Spinal cord (tissue), 10 donors: ENCODE measurements at places on chromosomes 2 and 18. TPM values are rescaled to one million over a fixed set of nuclear protein-coding genes. Genes with fewer than 3 reads are reported as not detected.
A peak's percentile ranks its signal among the peaks of the same experiment; 100 is the strongest.

- no peaks in the 10 kb centered on the region for H3K36me3 ChIP-seq
- no peaks in the 10 kb centered on the region for H3K4me1 ChIP-seq
- DNase-seq, result no peak
Measured at GRCh38 chr18:6004119-6004518, 108.8 kb upstream of the TMEM200C start.

Gene NETO1
- 42.6 TPM for polyA plus RNA-seq

Gene FAM237A
- 0.36 TPM for polyA plus RNA-seq

Gene PROM2
- 5.9 TPM for polyA plus RNA-seq

- H3K27me3 ChIP-seq, result no peaks in the 10 kb centered on the region
- H3K36me3 ChIP-seq, result no peaks in the 10 kb centered on the region
- peak; percentile 94 for DNase-seq
- H3K4me3 ChIP-seq, result peak overlapping the region; percentile 17
- peaks cover 22% of the 10 kb centered on the region for H3K4me1 ChIP-seq
Measured at GRCh38 chr18:75638776-75639471, 211.4 kb upstream of the SMIM21 start.

Gene ALPP
- 0.30 TPM for polyA plus RNA-seq

GRCh38 chr18:47975701-47976100 lies 45.2 kb upstream of the SMAD2 start:
- H3K27ac ChIP-seq, result no peak overlapping the region
- H3K4me1 ChIP-seq, result no peaks in the 10 kb centered on the region
- DNase-seq, result no peak
- H3K4me3 ChIP-seq, result no peak overlapping the region

Gene CHRNG
- 0.35 TPM for polyA plus RNA-seq

GRCh38 chr2:10493075-10493633 lies 45.0 kb upstream of the ODC1 start:
- H3K4me1 ChIP-seq, result peaks cover 4% of the 10 kb centered on the region
- H3K36me3 ChIP-seq, result no peaks in the 10 kb centered on the region
- H3K4me3 ChIP-seq, result no peak overlapping the region
- no peak overlapping the region for H3K27ac ChIP-seq
- no peak for DNase-seq

DNA sequence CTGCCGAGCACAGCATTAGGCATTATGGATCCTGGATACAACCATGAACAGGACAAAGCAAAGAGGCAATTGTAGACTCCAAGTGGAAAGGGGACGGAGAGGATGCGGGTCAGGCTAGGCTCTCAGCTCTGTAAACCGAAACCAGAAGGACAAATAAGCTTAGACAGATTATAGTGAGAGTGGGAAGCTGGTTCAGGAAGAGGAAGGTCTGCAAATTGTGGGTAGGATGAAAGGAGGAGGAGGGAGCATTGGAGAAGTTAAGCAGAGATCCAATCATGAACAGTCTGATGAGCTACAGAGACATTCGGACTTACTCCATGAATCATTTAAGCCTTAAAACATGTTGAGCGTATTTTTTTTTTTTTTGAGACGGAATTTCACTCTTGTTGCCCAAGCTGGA lies 3.0 kb downstream of the MSH6 start:
- no peak overlapping the region for H3K4me3 ChIP-seq
- H3K27ac ChIP-seq, result no peak overlapping the region
- no peaks in the 10 kb centered on the region for H3K36me3 ChIP-seq
- H3K4me1 ChIP-seq, result peaks cover 20% of the 10 kb centered on the region
- DNase-seq, result no peak

Gene REG3A
- not detected for polyA plus RNA-seq

GRCh38 chr18:51614033-51614432 lies 416.6 kb upstream of the MEX3C start:
- no peak for DNase-seq
- H3K4me1 ChIP-seq, result peaks cover 4% of the 10 kb centered on the region
- H3K27me3 ChIP-seq, result no peaks in the 10 kb centered on the region
- no peaks in the 10 kb centered on the region for H3K36me3 ChIP-seq
- no peak overlapping the region for H3K27ac ChIP-seq

GRCh38 chr18:22601481-22601880 lies 183.8 kb upstream of the CTAGE1 start:
- no peak overlapping the region for H3K27ac ChIP-seq
- H3K27me3 ChIP-seq, result no peaks in the 10 kb centered on the region
- no peaks in the 10 kb centered on the region for H3K4me1 ChIP-seq
- no peaks in the 10 kb centered on the region for H3K36me3 ChIP-seq
- no peak overlapping the region for H3K4me3 ChIP-seq

DNA sequence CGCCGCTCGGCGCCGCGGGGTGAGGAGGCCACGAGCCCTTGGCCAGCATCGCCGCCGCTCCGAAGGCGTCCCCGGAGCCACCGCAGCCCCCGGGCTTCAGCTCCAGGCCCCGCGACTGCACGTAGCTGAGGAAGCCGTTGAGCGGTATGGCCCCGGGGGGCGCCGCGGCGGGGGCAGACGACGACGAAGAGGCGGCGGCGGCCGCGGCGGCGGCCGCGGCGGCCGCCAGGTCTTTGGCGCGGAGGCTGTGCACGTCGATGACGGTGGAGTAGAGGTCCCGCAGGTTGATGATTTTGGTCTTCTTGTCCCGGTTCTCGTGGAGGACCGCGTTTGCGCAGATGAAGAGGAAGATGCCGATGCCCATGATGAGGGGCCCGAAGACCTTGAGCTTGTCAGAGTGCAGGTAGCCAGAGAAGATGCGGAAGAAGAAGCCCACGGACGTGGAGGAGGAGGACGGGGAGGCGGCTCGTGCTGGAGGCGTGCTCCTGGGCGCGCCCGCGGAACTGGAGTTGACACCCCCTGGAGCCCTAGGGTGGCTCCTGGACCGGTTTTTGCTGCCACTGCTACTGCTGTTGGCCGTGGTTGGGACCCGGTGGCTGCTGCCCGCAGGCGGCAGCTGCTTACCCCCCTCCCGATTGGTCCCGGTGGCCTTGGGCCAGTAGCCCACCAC lies 4.0 kb downstream of the TMEM200C start:
- H3K27me3 ChIP-seq, result peaks cover 8% of the 10 kb centered on the region
- no peak overlapping the region for H3K4me3 ChIP-seq
- DNase-seq, result no peak
- H3K4me1 ChIP-seq, result peaks cover 21% of the 10 kb centered on the region
- H3K36me3 ChIP-seq, result peaks cover 13% of the 10 kb centered on the region
- H3K27ac ChIP-seq, result no peak overlapping the region

Gene SP5
- polyA plus RNA-seq, result 1.7 TPM

Gene SLC38A11
- polyA plus RNA-seq, result 2.2 TPM
